ENCODE measurements at places on chromosomes 4 and X. TPM values are rescaled to one million over a fixed set of nuclear protein-coding genes. Genes with fewer than 3 reads are reported as not detected.
A peak's percentile ranks its signal among the peaks of the same experiment; 100 is the strongest.

- DNase-seq: peak; percentile 16
Measured at GRCh38 chr4:56048702-56049431, 100.1 kb downstream of the CEP135 start.

GRCh38 chr4:82201805-82202641 lies 171.8 kb downstream of the HNRNPD start:
- no peak for DNase-seq

- no peak for DNase-seq
Measured at GRCh38 chrX:38268011-38268410, 47.3 kb upstream of the SRPX start.

- DNase-seq: no peak
Measured at GRCh38 chrX:130048686-130049222, 61.5 kb downstream of the ELF4 start.

- DNase-seq: peak; percentile 61
Measured at GRCh38 chrX:107700317-107700774, 72.0 kb downstream of the PRPS1 start.

DNA sequence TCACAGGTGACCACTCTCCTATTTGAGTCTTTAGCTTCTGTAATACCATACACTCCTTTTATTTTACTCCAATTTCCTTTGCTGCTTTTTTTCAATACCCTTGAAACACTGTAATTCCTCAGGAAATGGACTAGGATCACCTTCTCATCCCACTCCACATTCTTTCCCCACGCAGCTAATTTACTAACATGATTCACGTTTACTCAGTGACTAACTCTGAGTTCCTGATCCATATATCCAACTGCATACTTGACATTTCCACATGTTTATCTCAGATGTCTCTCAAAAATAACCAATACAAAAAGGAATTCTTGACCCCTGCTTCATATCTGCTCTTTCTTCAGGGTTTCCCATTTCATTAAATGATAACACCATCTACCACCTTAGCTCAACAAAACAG lies 19.9 kb downstream of the RPS6KA6 start:
- DNase-seq: no peak

DNA sequence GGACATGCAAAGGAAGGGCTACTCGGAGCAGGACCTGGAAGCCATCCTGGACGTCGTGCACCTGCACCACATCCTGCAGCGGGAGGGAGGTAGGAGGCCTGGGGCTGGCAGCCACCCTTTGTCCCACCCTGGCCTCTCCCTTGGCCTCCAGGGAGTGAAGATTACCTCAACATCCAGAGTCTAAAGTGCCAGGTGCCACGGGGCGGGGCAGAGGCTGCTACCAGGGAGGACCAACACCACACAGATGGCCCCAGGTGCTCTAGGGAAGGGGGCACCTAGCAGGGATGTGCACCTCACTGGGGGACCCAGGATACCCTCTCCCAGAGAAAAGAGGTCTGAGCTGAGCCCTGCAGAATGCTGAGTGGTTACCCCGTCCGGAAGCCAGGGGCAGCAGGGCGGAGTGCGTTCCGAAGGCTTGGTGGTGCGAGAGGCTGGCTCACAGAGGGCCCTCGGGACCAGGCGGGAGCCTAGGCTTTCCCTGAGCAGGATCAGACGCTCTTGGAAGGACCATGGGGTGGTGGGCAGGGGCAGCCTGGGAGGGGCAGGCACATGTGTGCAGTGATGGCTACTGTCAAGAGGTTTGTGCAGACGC lies 16.1 kb downstream of the ABCD1 start:
- DNase-seq: no peak

- DNase-seq: no peak
Measured at GRCh38 chr4:148831945-148832344, 389.7 kb upstream of the NR3C2 start.

GRCh38 chr4:173547889-173548288 lies 17.9 kb upstream of the HAND2 start:
- no peak for DNase-seq

GRCh38 chrX:16733013-16733412 lies 13.6 kb downstream of the SYAP1 start:
- no peak for DNase-seq

DNA sequence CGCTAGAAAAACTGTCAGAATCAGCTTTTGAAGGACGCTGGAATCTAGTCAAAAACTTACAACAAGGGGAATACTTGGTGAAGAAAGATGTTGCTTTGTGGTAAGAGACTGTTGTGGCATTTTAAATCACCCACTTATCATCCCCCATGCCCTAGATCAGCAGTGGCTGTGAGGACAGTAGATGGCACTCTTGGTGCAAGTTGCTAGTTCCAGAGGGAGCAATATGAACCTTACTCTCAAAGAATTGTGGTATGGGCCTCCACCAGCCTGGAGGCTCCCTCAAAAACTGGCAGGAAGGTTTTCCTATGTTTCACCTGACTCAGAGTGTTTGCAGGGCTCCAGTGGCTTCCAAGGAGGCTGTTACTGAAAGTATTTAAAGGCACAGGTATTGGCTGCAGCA lies 37.7 kb upstream of the SLC16A2 start:
- DNase-seq: peak; percentile 24

GRCh38 chrX:44899946-44900345 lies 27.0 kb downstream of the KDM6A start:
- no peak for DNase-seq

GRCh38 chr4:104418286-104418685 lies 76.4 kb downstream of the CXXC4 start:
- no peak for DNase-seq

- no peak for DNase-seq
Measured at GRCh38 chr4:123256901-123257300, 139.7 kb upstream of the SPRY1 start.

GRCh38 chr4:17662694-17663093 lies 48.3 kb downstream of the MED28 start:
- no peak for DNase-seq

GRCh38 chrX:9593756-9594155 lies 128.9 kb downstream of the TBL1X start:
- DNase-seq: no peak

GRCh38 chr4:118335774-118336173 lies 17.0 kb downstream of the PRSS12 start:
- DNase-seq: no peak

Gene BANK1
- 3.1 TPM for total RNA-seq

Gene NEXMIF
- total RNA-seq: 10.0 TPM

Gene POU3F4
- total RNA-seq: not detected

Gene TCEAL1
- total RNA-seq: 362 TPM

Gene ASB12
- total RNA-seq: 0.35 TPM
